Fibroblast of villous mesenchyme (primary cell): ENCODE measurements at places on chromosomes 1 and 21.

GRCh38 chr1:3491291-3492246, 37.1 kb downstream of the ARHGEF16 start:
- peak; percentile 26 for DNase-seq

DNA sequence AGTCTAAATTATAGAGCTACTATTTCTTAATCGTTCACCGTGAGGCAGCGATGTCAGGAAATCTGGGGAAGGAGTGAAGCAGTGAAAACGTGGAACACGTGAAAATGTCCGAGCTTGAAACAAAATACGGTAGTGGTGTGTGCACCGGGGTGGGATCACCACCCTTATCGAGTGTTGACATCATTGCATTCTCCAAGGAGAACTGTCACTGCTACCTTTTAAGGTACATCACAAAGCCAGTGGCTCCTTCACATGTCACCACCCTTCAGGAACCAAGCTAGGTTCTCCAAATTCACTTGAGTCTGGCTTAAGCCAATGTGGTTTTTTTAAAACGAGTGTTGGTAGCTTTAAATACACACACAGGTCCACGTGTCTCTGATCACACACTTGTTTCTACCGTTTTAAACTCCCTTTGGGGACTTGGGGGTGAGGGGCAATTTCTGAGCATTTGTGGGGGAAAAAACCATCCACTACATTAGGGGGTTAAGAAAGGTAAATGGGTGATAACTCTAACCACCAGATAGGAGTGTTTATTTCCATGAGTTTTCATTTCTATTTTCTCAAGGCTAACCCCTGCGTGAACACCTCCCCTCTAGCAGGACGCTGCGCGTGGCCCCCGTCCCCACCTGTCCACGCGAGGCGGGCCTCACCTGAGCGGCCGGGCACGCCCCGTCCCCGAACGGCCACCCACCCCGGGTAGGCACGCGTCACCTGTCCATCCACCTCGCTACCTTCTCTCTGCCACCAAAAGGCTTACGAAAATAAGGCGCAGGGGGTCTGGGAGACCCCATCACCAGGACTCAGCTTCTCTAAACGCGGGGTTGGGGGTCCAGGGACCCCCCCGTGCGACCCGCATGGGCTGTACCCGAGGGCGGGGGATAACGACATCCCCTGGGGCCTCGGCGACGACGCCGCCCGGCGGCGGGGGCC, 978 bp downstream of the PRDM15 start:
- DNase-seq: peak; percentile 69

DNA sequence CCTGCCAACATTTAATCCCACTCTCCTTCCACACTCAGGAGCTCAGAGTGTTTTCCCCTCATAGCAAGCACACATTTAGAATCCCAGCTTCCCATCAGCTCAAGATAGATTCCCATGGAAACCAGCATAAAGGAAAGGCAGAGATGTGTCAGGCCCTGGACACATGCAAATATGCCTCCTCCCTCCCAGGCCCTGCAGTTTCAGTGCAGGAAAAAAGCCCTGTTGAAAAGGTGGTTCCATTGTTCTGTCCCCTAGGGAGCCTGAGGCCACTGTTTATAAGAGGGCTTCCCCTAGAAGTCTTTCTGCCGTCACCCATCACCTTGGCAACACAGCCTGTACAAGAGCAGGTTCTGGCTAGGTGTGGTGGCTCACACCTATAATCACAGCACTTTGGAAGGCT, 3.6 kb downstream of the CACNA1S start:
- no peak for DNase-seq

GRCh38 chr1:45913731-45914501, 110.5 kb downstream of the MAST2 start:
- DNase-seq: peak; percentile 40

- no peak for DNase-seq
Measured at GRCh38 chr1:27563591-27564471, 40.1 kb downstream of the AHDC1 start.

DNA sequence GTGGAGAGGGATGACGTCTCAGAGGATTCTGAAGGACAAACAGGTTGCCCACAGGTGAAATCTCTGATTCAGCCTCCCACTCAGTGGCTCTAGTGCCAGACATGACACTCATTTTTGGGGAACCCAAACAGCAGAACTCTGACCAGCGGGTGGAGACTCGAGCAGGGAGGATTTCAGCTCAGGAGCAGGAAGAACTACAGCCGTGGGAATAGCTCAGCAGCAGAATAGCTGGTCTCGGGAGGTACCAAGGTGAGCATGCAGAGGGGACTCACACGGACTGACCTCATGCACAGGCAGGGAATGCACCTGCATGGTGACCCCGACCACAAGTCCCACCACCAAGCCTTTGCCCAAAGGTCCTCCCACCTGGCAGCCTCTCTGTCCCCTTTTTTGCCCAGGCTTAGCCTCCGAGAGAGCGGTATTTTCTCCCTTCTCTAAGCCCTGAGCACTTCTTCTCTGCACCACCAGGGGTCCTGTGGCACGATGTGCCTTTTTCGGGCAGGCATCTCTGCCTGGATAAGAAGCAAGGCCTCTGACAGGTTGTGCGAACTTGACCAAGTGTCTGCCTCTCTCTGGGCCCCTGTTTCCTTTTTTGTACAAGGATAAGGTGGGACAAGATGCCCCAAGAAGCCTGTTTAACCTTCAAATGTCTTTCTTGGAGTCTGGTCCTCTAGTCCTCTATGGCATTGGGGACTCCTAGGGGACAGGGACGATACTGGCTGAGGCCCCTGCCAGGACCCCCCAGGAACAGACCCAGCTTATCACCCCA, 8.8 kb upstream of the FGR start:
- DNase-seq: peak; percentile 55

- no peak for DNase-seq
Measured at GRCh38 chr1:211535346-211535745, 43.4 kb upstream of the RD3 start.

DNA sequence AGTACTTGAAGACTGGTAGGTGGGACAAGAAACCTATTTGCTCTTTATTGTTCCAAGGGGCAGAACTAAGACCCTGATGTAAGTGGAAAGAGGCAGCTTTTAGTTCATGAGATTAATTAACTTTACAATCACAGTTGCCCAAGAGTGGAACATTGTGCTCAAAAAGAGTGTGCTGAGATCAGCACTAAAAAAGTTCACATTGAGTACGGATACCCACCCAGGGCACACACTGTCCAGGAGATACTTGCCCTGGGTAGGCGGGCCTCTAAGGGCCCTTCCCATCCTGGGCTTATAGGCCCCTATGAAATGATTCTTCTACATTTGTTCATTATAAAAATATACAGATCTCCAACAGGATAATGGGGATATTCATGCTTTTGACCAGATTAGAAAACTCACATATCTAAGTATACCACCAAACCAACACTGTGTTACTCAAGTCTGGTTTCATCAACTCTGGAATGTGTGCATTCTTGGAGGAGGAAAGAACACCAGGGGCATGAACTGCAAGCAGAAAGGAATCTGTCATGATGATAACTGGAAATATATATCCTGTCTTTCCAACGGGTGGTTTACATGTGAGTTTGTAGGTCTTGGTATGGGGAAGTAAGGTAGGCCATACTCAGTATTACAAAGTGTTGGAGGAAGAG, 626.2 kb downstream of the SMYD3 start:
- DNase-seq: peak; percentile 91

GRCh38 chr1:177116941-177117340, 47.6 kb downstream of the ASTN1 start:
- no peak for DNase-seq

DNA sequence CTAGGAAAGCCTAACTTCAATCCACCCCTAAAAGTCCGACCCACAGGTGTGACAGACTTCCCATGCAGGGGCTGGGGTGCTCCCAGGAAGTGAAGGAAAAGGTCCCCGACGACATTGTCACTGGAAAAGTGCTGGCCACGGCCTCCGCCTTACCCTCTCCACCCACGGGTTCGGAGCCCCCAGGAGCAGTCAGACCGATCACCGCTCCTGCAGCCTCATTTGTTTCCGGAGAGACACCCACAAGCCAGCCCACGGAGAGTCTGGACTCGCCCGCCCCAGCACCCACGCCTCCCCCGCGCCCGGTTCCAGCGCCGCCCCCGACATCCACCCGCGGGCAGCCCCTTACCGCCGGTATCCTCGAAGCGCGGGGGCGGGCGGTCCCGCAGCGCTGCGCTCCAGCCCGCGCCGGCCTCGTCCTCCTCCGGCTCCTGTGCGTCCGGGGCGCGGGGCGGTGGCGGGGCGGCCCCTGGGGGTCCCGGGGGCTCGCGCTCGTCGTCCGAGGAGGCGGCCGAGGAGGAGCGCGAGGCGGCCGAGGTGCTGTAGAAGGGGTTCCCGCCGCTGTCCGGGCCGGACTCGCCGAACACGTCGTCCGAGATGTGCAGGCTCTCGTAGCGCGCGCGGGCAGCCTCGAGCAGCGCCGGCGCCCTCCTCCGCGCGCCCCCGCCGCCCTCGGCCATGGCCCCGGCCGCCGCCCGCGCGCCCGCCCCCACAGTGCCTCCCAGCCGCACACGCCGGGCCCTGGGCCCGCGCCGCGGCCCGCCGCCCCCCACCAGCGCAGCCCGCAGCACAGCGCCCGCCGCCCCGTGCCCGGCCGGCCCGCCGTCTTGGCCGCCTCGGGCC, 660 bp downstream of the PGBD5 start:
- no peak for DNase-seq

GRCh38 chr1:219651993-219652392, 39.1 kb upstream of the ZC3H11B start:
- no peak for DNase-seq

DNA sequence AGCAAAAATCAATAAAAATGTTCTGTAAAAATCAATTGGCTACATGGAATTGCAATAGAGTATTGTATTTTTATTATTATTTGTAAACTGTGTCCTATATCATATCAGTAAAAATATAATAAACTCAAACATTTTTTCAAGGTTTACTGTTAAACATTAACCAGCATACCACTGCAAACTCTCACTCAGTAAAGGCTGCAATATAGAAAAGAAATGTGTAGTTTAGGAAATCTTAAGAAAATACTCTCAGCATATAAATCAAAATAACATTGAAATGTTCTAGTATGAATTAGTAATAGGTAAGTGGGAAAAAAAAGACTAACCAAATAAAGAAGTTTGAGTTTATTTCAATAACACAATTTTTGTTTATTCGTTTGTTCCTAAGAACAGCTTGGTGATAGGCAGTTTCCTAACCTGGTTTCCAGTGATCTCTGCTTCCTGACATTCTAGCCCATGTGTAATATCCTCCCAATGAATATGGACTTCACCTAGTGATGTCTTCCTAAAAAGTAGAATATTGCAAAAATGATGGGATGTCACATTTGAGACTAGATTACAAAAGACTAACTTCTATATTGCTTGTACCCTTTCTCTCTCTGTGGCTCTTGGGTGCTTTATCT, 870.1 kb downstream of the BRINP3 start:
- no peak for DNase-seq

DNA sequence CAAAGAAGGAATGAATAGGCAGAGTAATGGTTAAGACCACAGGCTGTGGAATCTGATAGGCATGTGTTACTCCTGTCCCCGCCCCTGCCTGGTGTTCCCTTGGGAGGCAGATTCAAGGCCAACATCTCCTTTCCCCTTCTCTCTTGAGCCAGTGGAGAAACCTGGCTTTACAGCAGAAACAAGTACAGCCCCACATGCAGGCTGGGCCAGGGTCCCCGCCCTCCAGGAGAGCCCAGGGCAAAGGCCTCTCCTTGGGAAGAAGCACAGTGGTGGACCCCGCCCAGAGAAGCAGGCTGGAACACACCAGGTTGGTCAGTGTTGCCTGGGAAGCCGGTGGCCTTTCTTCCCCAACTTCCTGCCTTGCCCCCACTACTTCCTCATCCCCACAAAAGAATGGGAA, 6.8 kb downstream of the C1orf167 start:
- no peak for DNase-seq

DNA sequence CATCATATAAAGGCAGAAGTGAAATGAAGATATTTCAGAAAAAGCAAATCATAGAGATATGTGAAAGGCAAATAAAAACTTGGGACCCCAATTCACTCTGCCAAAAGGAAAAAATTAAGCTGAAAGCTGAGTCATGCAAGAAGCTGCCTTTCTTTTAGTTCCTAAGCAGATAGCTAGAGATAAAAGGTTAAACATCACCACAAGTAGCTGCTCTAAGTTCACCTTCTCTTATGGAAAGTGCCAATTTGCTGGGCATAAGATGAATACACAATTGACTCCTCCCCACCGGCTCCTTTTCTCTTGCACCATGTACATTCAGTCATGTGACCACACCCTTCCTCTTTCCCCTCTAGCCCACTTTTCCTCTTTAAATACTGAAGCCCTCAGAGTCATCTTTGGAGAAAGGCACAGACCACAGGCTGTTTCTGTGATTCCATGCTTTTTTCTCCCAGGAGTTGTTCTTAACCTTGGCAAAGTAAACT, 5.4 kb upstream of the SUMO3 start:
- DNase-seq: no peak

- DNase-seq: peak; percentile 81
Measured at GRCh38 chr1:12658531-12659453, 14.9 kb downstream of the AADACL4 start.

DNA sequence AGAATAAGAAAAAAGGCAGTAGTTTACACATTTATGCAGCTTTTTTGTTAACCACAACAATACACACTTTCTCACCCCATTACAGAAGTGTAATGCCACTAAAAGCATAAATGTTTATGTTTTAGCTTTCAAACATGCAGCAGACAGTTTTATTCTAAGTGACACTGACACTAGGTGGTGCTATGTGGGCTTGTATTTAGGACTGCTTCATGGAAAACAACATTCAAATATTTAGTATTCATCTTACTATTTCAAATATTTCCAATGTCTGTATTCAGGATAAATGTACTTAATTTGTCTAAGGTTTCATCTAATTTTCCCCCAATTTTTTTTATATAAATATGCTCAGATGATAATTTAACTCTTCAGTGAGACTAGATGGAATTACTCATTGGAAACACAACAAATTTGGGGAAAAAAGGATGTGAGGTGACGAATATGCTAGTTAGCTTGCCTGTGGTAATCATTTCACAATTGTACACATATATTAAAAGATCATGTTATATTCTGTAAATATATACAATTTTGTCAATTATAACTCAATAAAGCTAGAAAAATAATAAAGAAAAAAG, 71.4 kb downstream of the USP1 start:
- peak; percentile 60 for DNase-seq

DNA sequence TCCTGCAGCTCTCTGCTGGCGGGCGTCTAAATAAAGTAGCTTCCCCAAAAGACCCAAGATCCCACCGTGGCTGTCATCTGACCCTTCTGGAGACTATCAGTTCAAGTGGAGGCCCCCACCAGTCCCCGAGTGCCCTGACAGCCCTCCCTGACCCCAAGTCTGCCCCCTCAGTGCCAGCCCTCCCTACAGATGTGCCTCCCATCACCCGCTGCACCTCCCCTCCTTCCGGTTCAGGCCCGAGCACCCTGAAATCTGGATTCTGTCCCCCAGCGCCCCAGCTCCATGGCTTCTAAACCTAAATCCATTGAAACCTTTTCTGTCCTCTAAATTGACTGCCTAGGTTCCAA, 595 bp downstream of the IL10RB start:
- no peak for DNase-seq
